CMK (cell line): ENCODE measurements at places on chromosomes 16 and 17.

- no peak for DNase-seq
Measured at GRCh38 chr17:35729405-35729833, 2.0 kb upstream of the RASL10B start.

GRCh38 chr17:49108318-49108717 lies 24.3 kb upstream of the B4GALNT2 start:
- no peak for DNase-seq

DNA sequence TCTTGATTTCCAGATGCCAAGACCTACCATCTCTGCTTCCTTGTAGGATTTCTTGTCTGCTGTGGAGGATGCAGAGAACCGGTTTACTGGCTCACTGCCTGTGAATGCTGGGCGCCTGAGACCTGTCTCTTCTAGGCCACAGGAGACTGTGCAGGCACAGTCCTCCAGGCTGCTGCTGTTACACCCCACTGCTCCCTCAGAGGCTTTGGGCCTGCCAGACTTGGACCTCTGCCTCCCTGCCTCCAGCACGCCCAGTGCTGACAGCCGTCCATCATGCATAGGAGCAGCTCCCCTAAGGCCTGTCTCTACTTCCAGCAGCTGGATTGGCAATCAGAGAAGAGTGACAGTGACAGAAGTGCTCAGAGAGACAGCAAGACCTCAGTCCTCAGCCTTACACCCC lies 6.1 kb downstream of the HROB start:
- no peak for DNase-seq

GRCh38 chr16:89365044-89365467 lies 125.3 kb downstream of the ANKRD11 start:
- no peak for DNase-seq

DNA sequence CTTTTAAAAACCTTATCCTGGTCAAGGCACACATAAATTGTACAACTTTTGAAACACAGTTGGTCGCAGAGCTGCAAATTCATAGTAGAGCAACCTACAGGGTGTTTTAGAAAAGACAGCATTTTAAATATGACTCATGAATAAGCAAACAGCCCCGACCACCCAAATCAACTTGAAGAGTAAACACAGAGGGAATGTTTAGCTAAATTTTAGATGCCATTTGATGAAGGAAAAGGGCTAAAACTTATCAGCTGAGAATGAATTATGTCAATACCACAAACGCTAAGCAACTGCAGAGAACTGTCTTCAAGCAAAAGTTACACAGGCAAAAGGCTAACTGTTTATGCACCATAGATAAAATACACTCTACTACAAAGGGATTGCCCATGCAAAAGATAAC lies 427.5 kb upstream of the PSMD7 start:
- DNase-seq: no peak

GRCh38 chr17:412211-413015 lies 59.8 kb upstream of the RPH3AL start:
- DNase-seq: no peak

GRCh38 chr16:65469116-65469515 lies 347.3 kb upstream of the CDH11 start:
- no peak for DNase-seq

GRCh38 chr17:76659928-76660655 lies 16.5 kb upstream of the ST6GALNAC1 start:
- no peak for DNase-seq

- DNase-seq: no peak
Measured at GRCh38 chr17:59848778-59849177, 44.0 kb downstream of the TUBD1 start.

DNA sequence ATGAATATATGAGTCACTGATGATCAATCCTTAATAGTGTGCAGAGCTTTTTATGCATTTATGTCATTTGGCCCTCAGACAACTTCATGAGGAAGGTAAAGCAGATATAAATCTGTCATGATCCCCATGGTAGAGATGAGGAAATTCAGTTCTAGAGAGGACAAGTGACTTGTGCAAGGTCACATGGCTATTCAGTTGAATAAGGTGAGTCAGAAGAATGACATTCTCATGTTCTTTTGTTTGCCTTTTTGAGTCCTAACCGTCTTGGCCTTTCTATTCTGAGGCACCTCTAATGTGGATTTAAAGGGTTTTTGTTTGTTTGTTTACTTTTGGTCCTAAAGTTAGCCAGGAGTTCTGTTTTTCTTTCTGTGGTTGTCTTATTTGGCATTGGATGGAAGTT lies 116.2 kb upstream of the ELAC2 start:
- DNase-seq: no peak

DNA sequence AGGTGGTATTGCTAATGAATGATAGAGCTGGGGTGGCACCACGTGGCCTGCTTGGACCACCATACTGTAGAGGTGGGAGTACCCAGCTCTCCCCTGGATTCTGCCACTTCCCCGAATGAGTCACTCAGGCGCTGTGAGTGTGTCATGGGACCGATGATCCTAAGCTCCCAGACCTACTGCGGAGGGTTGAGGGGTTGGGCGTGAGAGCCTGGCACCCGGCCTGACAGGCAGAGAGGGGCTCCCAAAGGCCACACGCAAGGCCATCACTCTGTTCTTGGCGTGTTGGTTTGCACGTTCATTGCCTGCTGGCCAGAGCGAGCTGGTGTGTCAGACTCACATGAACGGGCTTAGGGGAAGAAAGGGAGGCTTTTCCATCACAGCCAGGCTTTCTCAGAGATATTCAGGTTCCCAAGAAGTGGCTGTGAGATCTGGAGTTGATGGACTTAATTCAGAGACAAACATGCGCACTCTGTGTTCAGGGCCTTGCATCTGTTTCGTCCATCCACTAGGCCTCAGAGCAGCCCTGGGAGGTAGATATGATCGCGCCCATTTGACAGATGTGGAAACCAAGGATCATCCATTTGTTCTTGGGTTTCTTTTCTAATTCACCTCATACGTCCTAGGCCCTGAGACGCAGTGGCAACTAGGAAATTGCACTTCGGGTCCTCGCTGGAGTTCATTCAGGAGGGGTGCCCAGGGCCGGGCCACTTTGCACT lies 41.4 kb downstream of the CMIP start:
- no peak for DNase-seq

DNA sequence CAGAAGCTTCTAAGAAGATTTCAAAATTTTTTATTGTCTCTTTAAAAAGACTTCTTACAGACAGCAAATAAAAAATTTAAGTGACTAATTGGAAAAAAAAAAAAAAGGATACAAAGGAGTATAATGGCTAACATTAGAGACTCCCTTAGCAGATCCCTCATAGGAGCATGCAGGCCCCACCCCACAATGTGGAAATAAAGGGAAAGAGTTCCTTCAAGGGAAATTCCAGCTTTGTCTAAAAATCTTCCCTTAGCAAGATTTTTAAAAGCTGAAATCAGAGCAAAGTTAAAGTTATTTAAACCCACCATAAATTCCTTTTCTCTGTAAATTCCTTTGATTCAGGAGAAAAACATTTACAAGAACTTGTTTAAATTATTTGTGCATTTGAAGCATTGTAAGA lies 32.5 kb upstream of the NOS2 start:
- DNase-seq: no peak

GRCh38 chr17:64783556-64784352 lies 121.6 kb upstream of the SMURF2 start:
- no peak for DNase-seq

- DNase-seq: no peak
Measured at GRCh38 chr16:19346335-19346922, 60.9 kb downstream of the CLEC19A start.

DNA sequence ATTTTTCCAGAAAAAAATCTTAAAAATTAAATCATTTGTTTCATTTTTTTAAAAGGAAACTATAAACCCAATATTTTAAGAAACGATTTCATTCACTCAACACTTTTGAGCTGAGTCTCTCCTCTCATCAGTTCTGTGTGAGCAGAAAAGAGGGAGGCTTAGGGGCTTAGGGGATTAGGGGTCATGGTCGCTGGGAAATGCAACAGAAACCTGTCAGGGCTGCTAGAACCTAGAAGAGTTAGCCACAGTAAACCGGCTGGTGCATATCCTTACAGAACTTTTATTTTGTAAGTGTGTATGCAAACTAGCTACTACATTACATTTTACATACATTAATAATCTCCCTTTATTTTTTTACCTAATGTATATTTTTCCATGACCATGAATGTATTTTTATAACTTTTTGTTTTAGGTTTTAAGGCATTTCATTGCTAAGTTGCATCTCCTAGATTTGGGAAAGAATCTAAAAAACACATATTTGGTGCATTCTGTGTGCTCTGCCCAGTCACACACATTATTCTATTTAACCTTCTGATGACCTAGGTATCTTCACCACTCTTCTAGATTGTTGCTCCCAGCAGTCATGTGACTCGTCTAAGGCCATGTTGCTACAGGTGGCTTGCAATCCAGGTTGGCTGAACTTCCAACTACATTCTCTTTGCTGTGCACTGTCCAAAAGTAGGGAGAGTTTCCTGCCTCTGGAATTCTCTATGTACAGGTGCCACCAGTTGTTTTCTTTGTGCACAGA lies 24.4 kb downstream of the TBC1D3B start:
- DNase-seq: no peak

DNA sequence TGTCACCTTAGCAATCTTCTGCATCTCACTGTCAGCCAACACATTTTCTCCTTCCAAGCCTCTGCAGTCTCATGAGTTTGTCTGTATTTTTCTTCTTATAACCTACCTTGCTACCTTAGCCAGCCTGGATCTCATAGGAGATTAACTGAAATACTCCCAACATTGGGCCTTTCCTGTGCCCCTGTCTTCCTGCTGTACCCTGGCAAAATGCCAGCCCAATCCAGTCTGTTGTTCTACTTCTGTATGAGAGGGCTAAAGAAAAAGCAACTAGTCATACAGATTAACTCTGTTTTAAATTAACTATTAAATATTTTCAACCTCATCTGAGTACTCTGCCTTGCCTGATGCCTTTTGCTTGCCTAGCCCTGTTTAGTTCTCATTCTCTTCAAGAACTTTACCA lies 18.4 kb downstream of the GOSR1 start:
- DNase-seq: no peak

- DNase-seq: no peak
Measured at GRCh38 chr17:50966163-50966666, 100.1 kb upstream of the TOB1 start.

DNA sequence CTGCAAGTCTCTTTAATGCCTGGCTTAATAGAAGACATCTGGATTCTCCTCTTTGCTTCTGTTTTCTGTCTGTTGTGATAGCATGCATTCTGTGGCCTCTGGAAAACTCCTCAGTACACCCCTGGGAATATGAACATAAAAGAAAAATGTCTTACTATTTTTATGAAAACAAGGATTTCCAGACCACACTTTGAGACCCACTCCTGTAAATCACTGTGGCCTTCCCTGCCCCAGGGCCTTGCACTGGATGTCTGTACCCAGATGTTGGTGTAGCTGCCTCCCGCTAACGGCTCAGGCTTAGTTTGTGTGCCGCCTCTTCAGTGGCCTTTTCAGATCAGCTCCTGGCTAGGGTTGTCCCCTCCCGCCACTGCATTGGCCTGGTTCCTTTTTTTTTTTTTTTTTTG lies 126.6 kb downstream of the SOCS1 start:
- DNase-seq: no peak

DNA sequence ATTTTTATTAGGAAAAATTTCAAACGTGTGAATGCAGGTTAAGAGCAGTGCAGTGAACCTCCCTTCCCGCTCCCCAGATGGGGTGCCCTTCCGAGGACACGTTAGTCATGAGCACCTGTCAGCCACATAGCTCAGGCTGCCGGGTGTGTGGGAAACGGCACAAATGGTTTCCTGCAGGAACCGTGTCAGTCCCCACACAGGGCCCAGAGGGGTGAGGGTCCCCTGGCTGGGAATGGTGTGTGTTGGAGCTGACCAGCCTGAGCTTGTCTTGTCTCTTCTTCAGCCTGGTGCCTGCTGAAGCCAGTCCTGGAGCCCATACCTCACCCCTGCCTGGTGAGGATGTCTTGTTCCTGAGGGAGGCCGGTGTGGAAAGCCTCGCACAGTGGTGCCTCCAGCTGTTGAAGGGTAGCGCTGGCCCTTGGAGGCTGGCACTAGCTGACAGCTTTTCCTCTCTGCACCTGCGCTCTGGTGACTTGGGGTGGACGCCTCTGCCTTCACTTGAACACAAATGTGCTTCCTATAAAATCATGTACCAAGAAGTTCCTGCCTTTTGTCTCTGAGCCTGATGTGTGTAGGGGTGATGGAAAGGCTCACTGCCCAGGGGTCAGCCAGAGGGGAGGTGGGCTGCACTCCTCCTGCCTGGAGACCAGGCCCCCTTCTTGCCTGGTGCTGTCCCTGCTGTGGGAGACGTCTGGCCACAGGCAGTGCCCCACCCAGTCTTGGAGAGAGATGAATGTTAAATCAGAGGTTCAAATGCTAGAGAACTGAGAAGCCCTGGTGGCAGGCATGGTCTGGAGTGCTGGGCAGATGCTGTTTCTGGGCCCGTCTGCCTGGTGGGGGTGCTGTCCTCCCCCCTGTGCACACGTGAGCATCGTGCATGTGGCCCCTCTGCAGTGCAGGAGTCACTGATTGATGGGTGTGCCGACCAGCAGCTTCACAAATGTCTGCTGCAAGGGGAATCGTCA lies 102.6 kb upstream of the ZNF750 start:
- DNase-seq: no peak

DNA sequence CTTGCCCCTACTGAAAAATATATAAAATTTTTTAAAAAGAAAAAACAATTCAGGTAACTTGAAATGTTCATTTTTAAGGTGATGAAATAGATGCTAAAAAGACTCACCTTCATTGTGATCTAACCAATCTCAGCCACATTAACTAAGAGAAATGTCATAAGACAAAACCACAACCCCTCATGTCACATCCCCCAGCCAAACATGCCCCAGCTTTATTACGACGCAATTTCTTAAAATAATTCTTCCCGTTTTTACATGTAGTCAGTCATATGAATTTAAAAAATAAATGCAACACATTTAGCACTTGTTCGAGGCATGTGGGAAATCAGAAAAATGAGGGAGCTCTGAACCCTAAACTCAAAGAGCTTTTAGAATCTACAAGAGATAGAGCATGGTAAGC lies 9.5 kb downstream of the AMFR start:
- DNase-seq: no peak
